ENCODE measurements at places on chromosomes 2 and 18. TPM values are rescaled to one million over a fixed set of nuclear protein-coding genes. Genes with fewer than 3 reads are reported as not detected.
A peak's percentile ranks its signal among the peaks of the same experiment; 100 is the strongest.

- DNase-seq = no peak
These were observed 110.2 kb upstream of the PIEZO2 start for GRCh38 chr18:11259469-11260150.

Gene KCNG2
- total RNA-seq = not detected

Gene MPPE1
- 28.0 TPM for total RNA-seq

Gene PSMA8
- total RNA-seq = not detected

DNA sequence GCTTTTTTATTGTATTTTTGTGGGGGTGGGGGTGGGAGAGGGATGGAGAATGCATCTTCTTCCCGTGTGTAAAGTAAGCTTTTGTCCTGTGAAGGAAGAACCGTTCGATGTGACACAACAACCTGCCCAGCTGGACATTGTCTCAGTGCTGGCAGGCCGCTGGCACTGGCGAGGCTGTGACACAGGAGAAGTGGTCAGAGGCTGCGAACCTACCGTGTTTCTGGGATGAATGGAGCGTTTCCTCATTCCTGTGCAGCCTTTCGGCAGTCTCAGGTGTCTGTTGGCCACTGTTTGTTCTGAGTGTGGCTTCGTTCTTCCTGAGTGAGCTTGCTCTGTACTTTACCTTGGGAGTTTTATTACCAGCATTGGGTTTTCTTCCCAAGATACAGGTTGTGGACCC is 8.0 kb downstream of the RAMP1 start:
- DNase-seq = no peak

Gene PLGLB2
- total RNA-seq = 0.66 TPM

DNA sequence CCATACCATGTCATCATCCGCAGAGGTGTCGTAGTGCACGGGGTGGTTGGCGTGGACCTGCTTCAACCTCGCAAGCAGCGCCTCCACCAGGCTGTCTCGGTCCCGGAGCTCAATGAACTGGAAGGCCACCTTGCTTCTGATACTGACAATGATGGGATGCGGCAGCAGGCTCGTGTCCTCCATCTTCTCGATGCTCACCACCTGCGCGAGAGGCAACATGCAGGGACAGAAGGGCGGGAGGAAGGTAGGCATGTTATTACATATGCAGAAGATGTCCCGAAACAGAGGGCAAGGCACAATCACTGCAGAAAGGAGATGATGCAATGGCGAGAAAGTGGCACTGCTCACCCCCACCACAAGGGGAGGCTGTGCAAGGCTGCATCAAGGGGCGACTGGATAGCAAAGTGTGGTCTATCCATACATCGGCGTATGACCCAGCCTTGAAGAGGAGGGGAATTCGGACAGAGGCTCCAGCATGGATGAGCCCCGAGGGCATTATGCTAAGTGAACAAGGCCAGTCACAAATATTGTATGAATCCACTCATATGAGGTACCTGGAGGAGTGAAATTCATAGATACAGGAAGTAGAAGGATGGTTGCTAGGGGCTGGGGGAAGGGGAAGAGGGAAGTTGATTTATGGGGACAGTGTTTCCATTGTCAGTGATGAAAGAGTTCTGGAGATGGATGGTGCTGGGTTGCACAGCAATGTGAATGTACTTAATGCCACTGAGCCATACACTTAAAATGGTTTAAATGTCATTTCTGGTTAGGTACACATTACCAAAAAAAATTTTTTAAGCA is 36.6 kb downstream of the RPL31 start:
- DNase-seq = no peak

Gene SALL3
- total RNA-seq = not detected

Gene KCNJ3
- 1.1 TPM for total RNA-seq

Gene NRBP1
- total RNA-seq = 96.0 TPM

DNA sequence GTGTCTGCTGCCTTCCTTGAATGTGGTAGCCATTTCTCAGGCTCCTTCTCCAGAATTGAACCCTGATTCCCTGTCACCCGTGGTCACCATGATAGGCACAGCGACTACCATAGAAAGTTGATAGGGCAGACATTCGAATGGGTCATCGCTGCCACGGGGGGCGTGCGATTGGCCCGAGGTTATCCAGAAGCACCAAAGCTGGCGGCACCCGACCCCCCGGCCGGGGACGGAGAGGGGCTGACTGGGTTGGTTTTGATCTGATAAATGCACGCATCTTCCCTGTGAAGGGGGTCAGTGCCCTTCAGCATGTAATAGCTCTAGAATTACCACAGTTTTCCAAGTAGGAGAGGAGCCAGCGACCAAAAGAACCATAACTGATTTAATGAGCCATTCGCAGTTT is 94.0 kb upstream of the ANKRD30BL start:
- no peak for DNase-seq

DNA sequence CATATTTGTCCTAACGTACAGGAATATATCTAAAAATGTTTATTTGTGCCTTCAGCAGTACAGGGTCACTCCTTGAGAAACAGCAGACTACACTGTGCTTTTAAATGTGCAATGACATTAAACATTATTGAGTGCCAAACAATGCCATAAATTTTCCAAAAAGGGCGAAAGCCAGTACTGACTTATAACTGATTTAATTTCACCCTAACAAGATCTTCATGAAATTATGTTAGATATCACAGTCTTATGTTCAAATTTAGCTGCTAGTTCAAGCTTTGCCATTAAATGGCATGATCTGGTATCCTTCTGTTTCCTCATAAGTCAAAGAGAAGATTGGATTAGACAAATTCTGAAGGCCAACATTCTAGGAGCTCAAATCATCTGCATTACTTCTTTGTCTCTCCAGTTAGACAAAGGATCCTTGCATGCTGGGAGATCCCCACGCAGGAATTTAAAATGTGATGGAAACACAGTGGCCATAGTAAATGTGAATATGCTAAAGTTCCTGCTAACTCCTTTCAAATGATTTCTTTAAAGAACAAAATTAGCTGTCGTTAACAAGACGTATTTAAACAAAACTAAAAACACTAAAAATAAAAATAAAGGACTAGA is 129.3 kb upstream of the STON1 start:
- no peak for DNase-seq

DNA sequence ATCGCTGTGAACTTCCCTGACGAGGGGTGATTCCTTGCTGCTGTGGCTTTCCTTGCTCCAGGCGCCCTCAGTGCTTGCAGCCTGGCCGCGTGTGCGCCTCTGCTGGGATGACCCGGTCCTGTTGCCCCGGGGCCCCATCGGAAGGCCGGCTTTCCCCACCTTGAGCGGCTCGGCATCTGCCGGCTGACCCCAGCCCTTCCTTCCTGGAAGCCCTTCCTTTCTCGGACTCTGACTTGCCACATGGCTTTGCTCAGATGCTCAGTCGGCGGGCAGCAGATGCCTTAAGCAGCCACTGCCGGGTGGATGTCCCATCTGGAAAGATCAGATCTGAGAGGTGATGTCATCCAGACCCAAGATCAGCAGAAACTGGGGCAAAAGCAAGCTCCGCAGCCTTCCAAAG is 100.5 kb upstream of the ODC1 start:
- no peak for DNase-seq

DNA sequence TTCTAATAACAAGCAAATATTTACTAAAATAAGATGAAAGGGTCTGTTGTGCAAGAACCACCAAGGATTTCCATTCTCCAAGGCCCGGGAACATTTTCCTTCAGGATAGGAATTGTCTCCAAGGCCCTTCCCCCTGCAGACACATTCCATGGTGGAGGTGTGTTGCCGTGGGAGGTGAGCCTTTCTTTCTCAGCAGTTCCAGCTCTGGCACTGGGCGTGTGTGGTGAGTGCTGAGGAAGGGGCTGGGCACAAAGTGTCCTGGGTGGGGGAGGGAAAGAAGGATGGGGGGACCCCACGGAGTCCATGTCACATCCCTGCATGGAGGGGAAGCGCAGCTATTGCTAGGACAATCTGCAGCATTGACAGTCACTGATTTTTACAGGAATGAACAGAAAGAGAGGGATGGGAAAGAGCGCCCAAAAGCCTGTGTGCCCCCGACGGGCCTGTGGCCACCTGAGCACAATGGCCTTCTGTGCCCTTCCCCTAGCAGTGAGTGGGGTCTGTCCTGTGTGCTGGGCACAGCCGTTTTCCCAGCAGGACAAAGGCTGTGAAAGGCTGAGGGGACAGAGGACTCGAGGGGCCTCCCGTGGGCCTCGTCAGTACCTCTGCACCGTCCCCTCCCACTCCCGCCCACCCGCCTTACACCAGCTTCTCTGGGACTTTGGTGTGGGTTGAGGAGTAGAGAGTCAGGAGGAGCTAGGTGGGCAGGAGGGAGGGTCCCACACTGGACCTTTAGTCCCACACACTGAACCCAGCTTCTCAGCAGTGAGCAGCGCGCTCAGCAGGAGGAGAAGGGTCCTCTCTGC is 79.8 kb downstream of the PTGR3 start:
- peak; percentile 55 for DNase-seq

Gene COLEC11
- total RNA-seq = 19.1 TPM

- no peak for DNase-seq
These were observed 955 bp upstream of the BBS5 start for GRCh38 chr2:169478339-169478738.

Gene M1AP
- 0.17 TPM for total RNA-seq

Gene CELF4
- 0.86 TPM for total RNA-seq

Gene SETBP1
- total RNA-seq = 40.9 TPM

Gene ZNF514
- 13.3 TPM for total RNA-seq

DNA sequence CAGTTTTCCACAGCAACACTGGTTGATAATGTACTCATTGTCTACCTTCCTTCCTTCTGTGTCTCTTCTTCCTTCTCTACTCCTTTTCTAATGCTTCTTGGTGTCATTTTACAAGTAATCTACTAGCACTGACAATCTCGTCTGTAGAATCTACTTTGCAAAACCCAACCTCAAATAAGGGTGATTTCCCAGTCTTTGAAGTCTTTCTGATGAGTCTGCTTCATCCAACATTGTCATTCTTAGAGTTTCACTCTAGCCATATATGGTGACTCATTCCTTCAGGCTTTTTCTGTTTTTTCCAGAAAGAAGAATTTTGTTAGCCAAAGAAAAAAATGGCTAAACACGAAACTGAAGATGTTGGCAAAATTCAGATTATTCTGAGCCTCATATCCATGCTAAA is 288.7 kb downstream of the MBD2 start:
- no peak for DNase-seq

DNA sequence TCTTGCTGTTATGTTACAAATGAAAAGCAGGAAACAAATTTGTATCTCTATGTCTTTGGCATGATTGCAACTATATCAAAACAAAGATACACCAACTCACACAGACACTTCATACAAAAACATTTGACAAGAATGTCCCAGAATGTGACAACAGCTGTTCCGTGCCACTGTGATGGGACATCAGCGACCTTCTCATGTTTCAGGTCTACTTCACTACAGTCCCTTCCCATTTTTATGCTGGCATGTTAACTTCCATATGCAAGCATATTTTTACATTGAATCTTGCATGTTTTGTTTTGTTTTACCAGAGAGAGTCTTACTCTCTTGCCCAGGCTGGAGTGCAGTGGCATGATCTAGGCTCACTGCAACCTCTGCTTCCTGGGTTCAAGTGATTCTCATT is 71.2 kb downstream of the STK25 start:
- no peak for DNase-seq

GRCh38 chr2:23124214-23124750 is 260.7 kb upstream of the KLHL29 start:
- no peak for DNase-seq

GRCh38 chr2:171056307-171056706 is 104.4 kb downstream of the TLK1 start:
- DNase-seq = no peak

DNA sequence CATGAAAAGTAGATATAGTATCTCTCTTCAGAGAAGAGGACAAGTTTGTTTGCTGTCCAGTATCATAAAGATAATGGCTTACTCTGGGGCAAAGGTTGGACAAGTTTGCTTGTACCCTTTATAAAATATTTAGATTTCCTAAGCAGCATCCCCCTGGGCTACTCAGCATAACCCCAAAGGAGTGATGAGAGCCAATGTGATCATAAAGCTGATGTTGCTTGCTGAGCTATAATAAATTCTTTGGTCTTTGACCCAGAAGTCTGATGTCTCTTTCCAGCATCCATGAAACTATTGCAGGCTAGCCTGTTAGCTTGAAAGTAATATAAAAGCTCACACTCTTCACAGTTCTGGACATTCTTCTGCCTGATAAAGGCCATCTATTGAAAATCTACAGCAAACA is 138.3 kb upstream of the STON1 start:
- DNase-seq = no peak

DNA sequence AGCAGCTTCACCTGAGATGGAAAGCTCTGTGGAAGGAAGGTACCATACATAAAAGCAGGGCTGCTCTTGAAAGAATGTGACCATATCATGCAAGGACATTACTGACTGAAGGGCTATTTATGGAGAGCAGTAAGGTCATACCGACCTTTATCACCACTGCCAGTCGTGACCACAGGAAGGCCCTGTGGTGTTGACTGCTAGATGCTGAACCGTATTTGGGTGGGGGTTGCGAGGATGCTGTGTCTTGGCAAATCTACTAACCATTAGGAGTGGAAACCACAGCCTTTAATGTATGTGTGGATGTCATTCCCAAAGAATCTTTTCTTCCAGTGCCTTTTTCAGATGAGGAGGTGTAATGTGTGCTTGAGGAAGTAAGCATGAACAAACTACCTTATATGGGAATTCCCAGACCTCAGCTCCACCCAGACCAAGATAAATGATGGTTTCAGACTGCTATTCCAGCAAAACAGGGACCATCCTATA is 60.8 kb downstream of the LIMS1 start:
- DNase-seq = no peak

DNA sequence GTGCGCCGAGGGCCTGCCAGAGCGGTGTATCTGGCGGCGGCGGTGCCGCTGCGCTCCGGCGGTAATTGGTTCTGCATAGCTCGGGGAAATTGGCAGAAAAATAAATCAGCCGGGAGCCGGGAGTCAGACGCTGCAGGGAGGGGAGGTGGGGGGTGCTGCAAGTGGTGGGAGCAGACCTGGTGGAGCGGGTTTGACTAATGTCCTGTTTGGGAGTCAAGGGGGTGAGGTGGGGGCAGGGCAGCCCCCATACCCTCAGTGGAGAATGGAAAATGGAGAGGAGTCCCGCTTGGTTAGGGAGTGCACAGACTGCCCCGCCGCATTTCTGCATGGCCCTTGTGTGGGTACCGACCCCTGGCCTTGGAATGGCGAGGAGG is 107.3 kb downstream of the DYSF start:
- no peak for DNase-seq

- DNase-seq = no peak
These were observed 74.3 kb upstream of the CCDC150 start for GRCh38 chr2:196565106-196565765.

Gene PTPRM
- total RNA-seq = 94.0 TPM

GRCh38 chr18:75041586-75041985 is 167.4 kb downstream of the PTGR3 start:
- peak; percentile 74 for DNase-seq

Gene ZBTB7C
- total RNA-seq = 7.3 TPM

- DNase-seq = no peak
These were observed 103.5 kb upstream of the TRIB2 start for GRCh38 chr2:12613137-12613835.

- DNase-seq = no peak
These were observed 103.5 kb downstream of the UPP2 start for GRCh38 chr2:158205215-158205614.

Gene CNDP1
- not detected for total RNA-seq

Gene SUPT7L
- 23.1 TPM for total RNA-seq

- no peak for DNase-seq
These were observed 17.1 kb upstream of the VPS4B start for GRCh38 chr18:63439334-63439733.

GRCh38 chr18:6636091-6636490 is 93.4 kb upstream of the ARHGAP28 start:
- DNase-seq = no peak

GRCh38 chr2:152036611-152037469 is 62.0 kb downstream of the CACNB4 start:
- no peak for DNase-seq

Measured in esophagus muscularis mucosa (tissue), 4 donors.